ENCODE measurements at places on chromosomes 6 and 20. TPM values are rescaled to one million over a fixed set of nuclear protein-coding genes. Genes with fewer than 3 reads are reported as not detected.
A peak's percentile ranks its signal among the peaks of the same experiment; 100 is the strongest.

The PTPRT gene
- under 0.01 TPM for total RNA-seq

The LY86 gene
- 2.2 TPM for total RNA-seq

The SAMD5 gene
- total RNA-seq = not detected

The FAM209B gene
- not detected for total RNA-seq

The SYCP2 gene
- total RNA-seq = 0.27 TPM

The ADGRB3 gene
- total RNA-seq = under 0.01 TPM

The CYP39A1 gene
- total RNA-seq = under 0.01 TPM

The GATA5 gene
- total RNA-seq = under 0.01 TPM

DNA sequence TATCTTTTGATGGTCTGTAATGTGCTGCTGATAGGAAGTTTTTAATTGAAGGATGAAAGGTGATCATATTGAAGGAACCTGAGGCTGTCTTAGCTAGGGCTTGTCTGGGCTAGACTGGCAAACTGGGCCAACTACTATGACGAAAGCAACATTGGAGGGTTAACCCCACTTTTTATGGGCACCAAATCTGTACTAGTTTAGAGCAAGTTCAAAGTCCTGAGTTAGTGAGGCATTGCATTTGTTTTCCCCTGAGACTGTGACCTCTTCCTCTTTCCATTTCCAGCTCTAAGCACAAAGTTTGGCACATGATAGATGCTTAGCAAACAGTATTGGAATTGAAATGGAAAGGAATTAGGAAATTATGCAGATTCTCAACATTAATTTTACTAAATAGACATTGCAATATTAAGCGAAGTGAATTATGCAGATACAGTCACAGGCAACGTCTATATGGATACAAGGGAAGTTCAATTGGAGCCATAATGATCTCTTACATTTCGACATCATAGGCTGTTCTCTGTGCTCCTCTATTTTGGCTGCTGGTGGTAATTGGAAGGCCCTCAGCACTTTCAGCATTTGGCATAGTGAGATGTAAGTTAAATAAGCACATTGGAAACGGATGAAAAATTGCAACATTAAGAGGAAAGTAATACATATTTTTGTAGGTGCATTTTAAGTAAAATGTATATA, 22.2 kb downstream of the CEP57L1 start:
- no peak for DNase-seq

GRCh38 chr6:85756982-85757381, 114.3 kb upstream of the SYNCRIP start:
- peak; percentile 42 for DNase-seq

DNA sequence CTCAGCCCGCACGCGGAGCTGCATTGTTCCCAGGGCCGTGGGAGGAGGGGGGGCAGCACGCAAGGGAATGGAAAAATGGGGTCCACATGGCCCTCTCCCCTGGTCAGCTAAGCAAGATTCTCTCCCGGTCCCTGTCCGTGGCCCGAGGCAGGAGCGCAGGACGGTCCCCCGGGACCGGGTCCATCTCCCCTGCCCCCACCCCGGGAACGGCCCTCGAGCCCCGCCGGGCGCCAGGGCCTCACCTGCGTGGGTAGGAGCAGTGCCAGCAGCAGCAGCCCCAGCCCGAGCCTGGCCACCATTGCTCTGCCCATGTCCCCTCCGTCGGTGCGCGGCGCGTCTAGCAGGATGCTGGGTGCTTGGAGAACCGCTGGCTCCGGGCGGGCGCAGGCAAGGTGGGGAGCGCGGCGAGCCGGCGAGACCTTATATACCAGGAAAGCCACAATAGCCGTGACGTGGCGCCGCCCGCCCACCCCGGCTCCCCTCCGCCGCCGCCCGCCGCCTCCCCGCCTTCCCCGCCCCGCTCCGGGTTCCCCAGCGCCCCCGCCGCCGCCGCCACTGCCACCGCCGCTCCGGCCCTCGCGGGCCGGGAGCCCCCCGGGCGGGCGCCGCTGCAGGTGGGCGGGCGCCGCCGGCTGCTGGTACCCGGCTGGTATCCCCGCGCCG, at the start of gene CD24:
Gene CD24, minus strand, starts transcription at position 394 of the 663 bp plus-strand sequence. Its CDS starts 83 bp downstream, at position 311.
- no peak for DNase-seq

DNA sequence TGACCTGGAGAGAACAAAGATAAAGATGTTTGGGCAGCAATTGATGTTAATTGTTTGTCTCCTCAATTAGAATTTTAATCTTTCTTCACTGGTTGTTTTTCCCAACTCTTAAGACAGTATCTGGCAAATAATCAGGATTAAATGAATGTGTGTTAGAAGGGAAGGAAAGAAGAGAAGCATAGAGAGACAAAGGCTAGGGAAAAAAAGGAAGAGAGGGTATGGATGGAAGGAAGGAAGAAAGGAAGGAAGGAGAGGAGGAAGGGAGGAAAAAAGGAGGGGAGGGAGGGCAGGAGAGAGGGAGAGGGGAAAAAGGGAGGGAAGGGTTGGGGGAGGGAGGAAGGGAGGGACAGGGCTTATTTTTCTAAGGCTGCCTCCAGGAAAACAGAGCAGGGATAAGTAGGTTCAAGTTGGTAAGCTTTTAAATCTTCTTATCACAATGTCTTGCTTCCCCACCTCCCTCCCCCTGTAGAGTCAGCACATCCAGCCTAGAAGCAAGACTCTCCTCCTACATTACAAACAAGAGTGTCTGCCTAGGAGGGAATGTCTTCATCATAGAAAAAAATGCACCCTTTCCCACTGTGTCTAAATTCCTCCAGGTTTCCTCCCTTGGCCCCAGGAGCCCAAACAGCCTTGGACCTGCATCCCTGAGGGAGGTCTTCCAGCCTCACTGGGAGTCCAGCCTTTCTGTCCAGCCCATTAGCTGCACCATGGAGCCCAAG, 447.8 kb upstream of the JARID2 start:
- DNase-seq = no peak

DNA sequence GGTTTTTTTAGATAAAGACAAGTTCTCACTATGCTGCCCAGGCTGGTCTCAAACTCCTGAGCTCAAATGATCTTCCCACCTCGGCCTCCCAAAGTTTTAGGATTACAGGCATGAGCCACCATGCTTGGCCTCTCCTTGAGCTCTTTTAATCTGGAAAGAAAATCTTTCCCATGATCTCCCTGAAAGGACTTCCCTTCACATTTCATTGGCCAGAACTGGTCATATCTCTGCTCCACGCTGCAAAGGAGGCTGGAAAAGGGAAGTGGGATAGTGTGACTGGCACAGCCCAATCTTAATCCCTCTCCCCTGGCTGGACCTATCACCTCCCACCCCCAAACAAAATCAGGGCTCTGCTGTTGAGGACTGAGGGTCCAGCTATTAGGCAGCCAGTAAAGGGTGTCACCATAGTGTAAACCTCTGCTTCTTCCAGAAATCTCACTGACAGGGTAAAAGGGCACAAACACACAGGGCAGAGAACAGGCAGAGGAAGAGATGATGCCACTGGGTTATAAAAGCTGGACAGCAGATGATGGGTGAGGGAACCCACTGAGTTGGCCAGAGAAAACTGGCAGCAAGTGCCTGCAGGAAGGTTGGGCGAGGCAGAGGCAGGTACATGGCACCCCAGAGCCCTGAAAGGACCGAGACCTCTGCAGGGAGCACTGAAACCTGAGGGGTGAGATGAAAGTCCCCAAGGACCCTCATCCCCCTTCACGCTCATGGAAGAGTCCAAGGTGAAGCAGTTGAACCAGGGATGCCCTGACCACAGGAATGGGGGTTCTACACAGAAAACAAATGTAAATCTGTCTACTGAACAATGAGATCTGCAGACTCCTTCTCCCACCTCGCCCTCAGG, 83.1 kb upstream of the PTPN1 start:
- DNase-seq = no peak

- no peak for DNase-seq
These were observed 52.9 kb downstream of the UBR2 start for GRCh38 chr6:42616716-42617115.

- DNase-seq = no peak
These were observed 4.3 kb upstream of the DCBLD1 start for GRCh38 chr6:117477988-117478852.

- no peak for DNase-seq
These were observed 390.6 kb upstream of the PLCB4 start for GRCh38 chr20:8678098-8678776.

GRCh38 chr6:54481091-54481490, 172.8 kb downstream of the TINAG start:
- no peak for DNase-seq

DNA sequence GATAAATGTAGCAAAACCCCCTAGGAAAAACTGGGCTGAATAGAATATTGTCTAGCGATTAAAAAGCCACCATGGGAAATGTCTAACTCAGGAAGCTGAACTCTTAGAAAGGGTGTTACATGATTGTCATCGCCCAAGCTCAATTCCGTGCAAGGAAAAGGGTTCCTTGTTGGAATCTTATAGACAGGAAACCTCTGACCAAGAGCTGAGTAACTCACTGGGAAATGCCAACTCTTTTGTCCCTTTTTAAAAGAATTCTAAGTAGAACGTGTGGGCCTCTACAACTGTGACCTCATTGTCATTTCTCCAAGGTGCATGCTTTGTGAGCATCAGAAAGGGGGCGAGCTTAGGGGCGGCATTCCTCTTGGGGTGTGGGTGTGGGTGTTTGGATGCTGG, 88.1 kb downstream of the SYNJ2 start:
- no peak for DNase-seq
